ENCODE measurements at places on chromosomes 3 and 15. TPM values are rescaled to one million over a fixed set of nuclear protein-coding genes. Genes with fewer than 3 reads are reported as not detected.

The CLSTN2 gene
- 0.83 TPM for total RNA-seq

The COL6A5 gene
- 0.03 TPM for total RNA-seq

The RTP3 gene
- not detected for total RNA-seq

DNA sequence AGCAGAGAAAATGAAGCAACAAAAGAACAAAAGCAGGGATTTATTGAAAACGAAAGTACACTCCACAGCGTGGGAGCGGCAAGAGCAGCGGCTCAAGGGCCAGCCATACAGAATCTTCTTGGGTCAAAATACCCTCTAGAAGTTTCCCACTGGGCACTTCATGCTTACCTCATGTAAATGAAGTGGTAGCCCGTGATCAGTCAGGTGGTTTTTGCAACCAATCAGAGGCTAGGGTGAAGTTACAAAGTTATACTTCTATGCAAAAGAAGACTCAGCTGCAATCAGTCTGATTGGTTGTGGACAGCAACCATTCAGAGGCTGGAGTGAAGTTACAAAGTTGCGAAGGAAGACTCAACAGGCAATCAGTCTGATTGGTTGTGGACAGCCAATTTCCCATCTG, 37.8 kb upstream of the TRH start:
- H3K4me3 ChIP-seq = no peak overlapping the region
- DNase-seq = peak; percentile 28
- H3K27me3 ChIP-seq = no peaks in the 10 kb centered on the region
- H3K4me1 ChIP-seq = 0 out of 2 replicates have a peak, but pooled peaks cover 9% of the 10 kb centered on the region
- H3K27ac ChIP-seq = no peak overlapping the region
- no peaks in the 10 kb centered on the region for H3K36me3 ChIP-seq

GRCh38 chr3:52032702-52033408, 23.5 kb downstream of the DUSP7 start:
- H3K27me3 ChIP-seq = no peaks in the 10 kb centered on the region
- no peak overlapping the region for H3K4me3 ChIP-seq
- no peaks in the 10 kb centered on the region for H3K4me1 ChIP-seq
- no peaks in the 10 kb centered on the region for H3K36me3 ChIP-seq
- no peak for DNase-seq

The IL12A gene
- total RNA-seq = 0.69 TPM

The HTR3E gene
- not detected for total RNA-seq
